Stimulated activated CD8-positive, alpha-beta memory T cell treated with anti-CD3 and anti-CD28 coated beads, Interleukin-2, amount 100 ng/mL, for 1 hour (primary cell): ENCODE measurements at places on chromosomes 11 and 22.

- no peak for DNase-seq
These were observed 9.5 kb downstream of the TPST2 start for GRCh38 chr22:26580240-26580962.

GRCh38 chr11:11119917-11120316, 233.1 kb downstream of the CSNK2A3 start:
- no peak for DNase-seq

- no peak for DNase-seq
These were observed 95.7 kb downstream of the STIM1 start for GRCh38 chr11:3950996-3951660.

DNA sequence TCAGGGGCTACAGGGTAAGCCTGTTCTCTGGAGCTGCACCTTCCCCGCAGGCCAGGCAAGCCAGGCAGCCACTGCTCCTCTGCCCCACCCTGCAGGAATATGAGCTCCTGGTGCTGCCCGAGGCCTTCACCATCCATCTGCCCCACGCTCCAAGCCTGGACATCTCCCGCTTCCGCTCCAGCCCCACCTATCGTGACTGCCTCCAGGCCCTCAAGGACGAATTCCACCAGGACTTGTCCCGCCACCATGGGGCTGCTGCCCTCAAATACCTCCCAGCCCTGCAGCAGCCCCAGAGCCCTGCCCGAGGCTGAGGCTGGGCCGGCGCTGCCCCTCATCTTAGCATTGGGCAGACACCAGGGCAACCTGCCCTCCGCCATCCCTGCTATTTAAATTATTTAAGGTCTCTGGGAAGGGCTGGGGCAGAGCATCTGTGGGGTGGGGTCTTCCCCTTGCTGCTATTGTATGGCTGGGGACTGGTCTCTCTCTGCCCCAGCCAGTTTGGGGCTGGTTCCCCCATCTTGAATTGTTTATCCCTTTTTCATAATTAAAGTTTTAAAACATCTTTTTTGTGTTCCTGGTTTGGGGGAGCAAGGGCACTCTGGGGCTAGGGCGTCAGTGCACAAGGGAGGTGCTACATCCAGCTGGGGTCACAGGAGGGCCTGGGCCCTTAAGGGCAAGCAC, 6.2 kb downstream of the LARGE2 start:
- DNase-seq = no peak

GRCh38 chr11:71447791-71448256, 369 bp downstream of the DHCR7 start:
- DNase-seq = no peak

DNA sequence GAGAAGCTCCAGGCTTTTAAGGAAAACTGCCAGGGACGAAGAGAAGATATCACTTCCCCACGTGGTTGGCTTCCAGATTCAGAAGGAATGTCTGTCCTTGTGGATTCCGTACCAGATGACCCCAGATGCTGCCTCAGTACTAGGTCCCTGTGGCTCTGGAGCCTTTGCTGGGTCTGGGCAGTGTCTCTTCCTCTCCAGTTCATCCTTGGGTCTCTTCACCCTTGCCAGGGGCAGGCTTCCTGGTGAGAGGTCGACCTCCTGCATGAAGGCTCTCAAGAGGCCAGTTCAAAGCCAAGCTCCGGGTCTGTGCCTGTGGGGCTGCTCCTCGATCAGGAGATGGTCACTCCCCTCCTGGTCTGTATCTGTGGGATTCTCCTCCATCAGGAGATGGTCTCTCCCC, 74.7 kb upstream of the B3GAT1 start:
- DNase-seq = no peak

DNA sequence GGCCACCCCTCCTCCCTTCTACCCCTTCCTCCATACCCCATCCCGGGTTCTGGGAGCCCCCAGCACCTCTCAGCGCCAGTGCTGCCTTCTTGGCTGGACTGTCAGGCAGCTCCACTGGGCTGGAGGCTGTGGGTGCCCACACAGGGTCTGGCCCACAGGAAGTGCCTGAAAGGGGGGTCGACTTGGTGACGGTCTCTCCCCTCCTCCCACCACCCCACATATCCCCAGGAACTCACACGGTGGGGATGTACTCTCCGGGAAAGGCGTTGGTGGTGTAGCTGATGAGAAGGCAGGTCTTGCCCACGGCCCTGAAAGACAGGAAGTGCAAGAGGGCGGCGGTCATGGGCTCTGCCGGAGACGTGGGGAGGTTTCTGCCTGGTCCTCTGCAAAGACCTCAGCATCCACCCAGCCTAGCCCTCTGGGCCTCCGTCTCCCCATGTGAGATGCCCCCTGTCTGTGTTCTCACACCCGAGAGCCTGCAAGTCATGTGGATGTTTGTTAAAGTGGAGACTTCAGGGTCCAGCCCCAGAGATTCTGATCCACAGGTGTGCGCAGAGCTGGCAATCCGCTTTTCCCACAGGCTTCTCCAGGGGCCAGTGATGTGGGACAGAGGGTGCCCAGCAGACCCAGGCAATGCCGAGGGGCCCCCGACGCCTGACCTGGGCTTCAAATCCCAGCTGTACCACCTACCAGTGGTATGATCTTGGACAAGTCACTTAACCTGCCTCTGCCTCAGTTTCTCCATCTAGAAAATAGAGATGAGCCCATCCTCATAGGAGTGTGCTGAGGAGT, 2.5 kb downstream of the RAC2 start:
- DNase-seq = no peak

- no peak for DNase-seq
These were observed 103.9 kb downstream of the ARL14EP start for GRCh38 chr11:30426781-30427180.

DNA sequence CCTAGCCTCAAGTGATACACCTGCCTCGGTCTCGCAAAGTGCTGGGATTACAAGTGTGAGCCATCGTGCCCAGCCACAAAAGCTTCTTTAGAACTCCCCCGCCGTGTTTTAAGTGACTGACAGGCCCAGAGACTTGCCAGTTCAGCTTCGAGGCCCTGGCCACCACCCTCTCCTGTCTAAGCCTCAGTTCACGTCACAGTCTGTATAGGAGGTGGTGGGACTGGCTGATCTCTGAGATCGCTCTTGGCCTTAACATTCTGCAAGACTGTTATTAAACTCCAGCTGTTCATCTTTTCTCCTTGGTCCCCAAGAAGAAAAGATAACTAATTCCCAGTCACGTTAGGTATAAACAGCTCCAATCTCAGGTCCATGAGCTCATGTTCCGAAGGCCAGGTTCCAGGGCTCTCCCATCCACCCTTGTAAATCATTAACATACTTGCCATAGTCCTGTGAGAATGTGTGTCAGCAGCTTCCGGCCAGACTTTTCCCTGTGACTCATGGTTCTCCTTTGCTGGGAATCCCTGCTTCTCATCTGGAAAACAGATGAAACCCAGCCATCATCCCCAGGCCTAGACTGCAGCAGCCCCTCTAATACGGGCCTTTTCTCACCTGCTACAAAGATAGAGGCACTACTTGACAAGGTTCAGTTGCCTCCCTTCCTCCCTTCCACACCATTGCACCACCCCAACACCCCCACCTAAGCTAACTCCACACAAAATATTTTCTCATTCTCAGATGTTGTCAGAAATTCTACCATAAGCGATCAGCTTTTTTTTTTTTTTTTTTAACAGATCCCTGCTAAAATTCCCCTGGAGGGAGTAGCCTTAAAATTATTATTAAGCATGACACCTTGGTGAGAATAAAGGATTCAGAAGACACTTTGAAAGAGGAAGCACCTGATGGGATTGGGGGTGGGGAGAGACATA, 5.6 kb upstream of the KIAA0930 start:
- DNase-seq = no peak

GRCh38 chr11:41459465-41460401, at the start of gene LRRC4C:
TSS of gene LRRC4C (minus strand) at chr11:41459652.
- DNase-seq = no peak

- DNase-seq = no peak
These were observed 3.9 kb upstream of the RAB39A start for GRCh38 chr11:107924306-107924705.

DNA sequence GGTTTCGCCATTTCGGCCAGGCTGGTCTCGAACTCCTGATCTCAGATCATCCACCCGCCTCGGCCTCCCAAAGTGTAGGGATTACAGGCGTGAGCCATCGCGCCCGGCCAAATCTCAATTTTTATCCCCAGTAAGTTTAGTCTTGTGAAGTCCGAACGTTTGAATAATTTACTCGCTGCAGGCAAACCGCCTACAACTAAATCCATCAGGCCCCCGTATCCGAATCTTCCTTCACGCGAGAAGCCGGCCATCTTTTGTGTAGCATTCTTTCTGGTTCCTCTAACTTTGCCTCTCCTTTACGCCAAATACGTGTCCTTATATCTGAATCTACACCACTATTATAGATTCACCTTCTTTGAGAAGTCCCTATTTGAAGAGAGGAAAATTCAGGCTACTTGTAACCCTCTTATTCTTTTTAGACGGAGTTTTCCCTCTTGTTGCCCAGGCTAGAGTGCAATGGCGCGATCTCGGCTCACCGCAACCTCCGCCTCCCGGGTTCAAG, 581 bp upstream of the EIF3L start:
- no peak for DNase-seq

DNA sequence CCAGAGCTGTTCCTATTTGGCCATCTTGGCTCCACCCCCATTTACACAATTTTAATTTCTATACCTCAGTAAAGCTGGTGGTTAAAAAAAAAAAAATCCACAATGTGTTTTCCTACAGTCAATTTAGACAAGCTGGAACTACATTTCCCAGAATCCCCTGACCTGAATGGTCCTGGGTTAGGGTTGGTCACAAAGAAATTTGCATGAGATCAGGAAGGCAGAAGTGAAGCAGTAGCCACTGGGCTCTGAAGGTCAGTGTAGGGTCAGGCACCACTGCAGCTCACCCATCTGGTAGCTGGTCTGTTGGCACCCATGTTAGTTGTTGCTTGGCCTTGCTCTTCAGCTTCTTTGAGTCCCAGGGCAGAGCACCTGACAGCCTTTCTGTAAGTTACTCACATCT, 210.7 kb upstream of the API5 start:
- no peak for DNase-seq

- peak; percentile 55 for DNase-seq
These were observed 13.1 kb downstream of the B3GNT6 start for GRCh38 chr11:77047007-77047927.

DNA sequence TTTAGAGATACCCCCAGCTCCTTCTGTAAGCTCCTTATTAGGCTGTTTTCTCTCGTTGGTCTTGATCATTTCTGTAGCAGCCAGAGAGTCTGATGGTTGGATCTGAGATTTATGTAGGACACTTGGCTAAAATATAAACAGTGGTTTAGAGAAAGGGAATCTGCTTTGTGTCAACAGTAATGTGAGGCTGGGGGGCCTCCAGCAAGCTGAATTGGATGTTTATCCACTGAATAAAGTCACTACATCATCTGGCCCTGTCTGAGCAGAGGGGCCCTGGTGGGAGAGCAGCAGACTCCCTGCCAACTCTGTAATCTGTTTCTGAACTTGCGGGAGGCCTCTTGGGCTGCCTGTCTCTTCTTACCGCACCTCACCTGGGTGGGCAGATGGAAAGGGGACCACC, 328.5 kb upstream of the PLET1 start:
- DNase-seq = no peak

DNA sequence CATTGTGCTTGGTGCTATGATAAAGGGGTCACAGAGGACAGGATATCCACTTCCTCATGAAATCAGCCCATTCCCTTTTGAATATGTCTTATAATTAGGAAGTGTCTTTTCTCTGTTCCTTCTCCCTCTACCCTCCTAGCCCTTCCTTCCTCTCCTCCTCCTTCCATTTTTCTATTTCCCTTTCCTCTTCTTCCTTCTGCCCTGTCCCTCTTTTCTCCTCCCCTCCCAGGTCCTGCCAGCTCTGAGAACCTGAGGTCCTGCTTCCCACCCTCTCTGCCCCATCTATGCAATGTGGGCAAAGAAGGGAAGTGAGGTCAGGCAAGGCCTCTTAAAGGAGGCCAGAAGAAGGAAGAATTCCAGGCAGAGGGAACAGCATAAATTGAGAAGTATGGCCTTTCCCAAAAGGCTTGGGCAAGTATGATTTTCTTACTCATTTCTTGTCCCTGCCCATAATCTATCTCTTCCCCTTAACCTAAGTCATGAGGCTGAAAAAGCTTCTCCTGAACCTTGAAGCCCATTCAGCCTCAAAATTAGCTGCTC, 7.7 kb upstream of the UBASH3B start:
- no peak for DNase-seq

- DNase-seq = no peak
These were observed 1.4 kb downstream of the TTC12 start for GRCh38 chr11:113315811-113316210.

DNA sequence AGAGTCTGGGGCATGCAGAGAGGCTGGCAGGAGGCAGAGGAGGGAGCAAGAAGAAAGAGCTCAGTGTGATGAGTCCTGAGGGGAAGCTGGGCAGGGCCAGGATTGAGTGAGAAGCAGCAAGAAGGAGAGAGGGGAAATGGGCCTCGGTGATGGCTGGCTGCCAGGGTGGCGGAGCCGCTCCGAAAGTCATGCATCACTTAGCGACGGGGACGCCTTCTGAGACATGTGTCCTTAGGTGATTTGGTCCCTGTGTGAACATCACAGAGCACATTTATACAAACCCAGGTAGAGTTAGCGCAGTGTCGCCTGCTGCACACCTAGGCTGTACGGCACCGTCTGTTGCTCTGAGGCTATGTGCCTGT, 15.1 kb downstream of the TBC1D22A start:
- no peak for DNase-seq

DNA sequence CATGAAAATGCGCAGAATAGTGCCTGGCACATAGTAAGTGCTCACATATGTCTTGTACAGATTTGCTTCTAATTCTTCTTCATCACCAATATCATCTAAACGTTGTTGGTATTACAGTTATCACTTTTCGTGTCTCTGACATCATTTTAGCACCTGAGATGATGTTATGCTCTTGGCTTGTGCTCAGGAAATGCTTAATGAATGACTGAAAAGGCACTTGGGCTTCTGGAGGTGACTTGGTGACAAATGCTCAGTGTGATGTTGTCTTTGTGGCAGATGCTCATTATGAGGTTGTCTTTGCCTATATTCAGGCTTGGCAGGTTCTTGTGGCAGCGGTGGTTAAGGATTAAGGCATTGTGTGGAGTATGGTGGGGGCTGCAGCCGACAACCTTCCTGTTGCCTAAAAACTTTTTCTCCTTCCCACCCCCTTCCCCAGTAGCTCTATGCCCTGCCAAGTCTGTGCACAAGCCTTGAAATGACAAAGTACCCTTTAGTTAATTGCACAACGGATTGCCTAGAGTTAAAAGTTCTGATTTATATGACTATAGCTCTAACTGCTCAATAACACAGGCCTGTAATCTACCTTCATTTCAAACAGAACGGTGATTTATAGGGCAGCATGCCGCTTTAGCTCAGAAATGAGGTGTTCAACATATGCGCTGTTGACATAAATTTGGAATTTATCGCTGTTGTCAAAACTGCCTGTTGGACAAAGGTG, 82.5 kb downstream of the ZBTB16 start:
- no peak for DNase-seq

GRCh38 chr11:61092908-61093763, 9.2 kb upstream of the CD5 start:
- DNase-seq = no peak

GRCh38 chr11:19734171-19734570, 21.5 kb downstream of the NAV2 start:
- no peak for DNase-seq

GRCh38 chr11:59415111-59415510, 11.1 kb downstream of the OR5A2 start:
- DNase-seq = no peak

GRCh38 chr11:77397631-77398030, 76.3 kb downstream of the PAK1 start:
- DNase-seq = no peak

- DNase-seq = no peak
These were observed 22.2 kb downstream of the OPCML start for GRCh38 chr11:133509924-133510697.

- no peak for DNase-seq
These were observed 170.6 kb upstream of the SOX6 start for GRCh38 chr11:16526947-16527346.
